Smooth muscle cell of the brain vasculature (primary cell): ENCODE measurements at places on chromosomes 4 and X.

- no peak for DNase-seq
Observed at GRCh38 chrX:137151403-137151802, 117.6 kb upstream of the GPR101 start.

- no peak for DNase-seq
Observed at GRCh38 chr4:22962295-22962694, 269.6 kb downstream of the GBA3 start.

DNA sequence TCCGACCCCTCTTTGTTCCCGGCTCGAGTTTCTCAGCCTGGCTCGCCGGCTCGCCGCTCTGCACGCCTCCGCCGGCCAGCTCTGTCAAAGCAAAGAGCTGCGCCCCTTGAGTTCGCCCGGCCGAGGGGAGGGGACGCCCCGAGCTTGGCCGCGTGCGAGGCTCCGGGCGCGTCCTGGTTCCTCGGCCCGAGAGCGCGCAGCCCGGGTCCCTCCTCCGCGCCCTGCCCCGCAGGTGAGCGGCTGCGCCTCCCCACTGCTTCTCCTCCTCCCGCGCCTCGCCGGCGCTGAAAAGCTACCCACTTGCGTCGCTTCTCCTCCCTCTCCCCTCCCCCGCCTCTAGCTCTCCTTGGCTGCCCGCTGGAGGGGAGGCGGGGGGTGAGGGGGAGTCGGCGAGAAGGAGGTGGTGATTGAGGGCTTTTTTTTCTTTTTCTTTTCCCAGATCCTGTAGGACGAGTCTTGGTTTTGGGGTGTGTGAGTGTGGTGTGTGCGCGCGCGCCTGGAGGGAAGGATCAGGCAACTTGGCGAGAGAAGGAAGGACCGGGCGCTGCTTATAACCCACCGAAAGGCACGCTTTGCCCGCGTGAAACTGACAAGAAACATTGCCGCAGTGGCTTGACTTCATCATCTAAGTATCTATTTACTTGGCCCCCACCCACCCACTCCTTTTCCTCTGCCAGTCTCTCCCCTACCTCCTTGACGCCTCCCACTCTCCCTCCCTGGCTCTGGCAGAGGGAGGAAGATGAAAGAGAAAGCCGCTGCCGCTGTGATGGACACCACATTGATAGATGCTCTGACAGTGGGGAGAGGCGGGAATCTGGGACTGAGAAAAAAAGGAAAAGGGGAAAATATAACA lies at the start of gene LEF1:
Gene LEF1 (minus strand): TSS at position 262 of the 853 bp plus-strand sequence. CDS start 1,165 bp downstream, outside the sequence.
- no peak for DNase-seq

DNA sequence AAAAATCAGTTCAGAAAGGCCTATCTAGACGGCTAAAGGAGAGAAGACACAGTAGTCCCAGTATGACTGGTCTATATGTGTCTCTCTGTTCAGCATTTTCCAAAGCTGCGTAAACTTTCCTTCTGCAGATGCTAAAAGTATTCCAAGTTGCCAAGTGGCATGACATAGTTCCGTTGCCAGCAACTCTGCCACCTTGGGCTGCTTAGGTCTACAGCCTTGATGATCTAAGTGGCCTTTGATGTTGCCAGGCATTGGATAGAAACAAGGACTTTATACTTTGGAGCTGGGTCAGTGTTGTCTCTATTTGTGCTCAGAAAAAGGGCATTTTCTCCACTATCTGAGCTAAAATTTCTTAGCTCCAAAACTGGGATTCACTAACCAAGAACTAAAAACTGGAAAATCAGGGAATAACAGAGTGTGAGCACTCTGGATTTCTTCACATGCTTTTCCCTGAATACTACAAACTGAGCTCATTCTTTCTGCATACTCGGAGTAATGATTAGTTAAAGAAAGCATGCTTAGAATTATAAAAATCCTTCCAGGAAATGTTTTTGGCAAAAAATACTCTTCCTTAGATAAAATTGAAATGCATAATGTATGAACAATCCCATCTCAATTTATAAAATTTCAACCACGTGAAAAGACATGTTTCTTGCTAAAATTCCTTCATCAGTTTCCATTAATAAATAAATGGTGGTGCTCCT lies 191.4 kb downstream of the ADAMTS3 start:
- no peak for DNase-seq

DNA sequence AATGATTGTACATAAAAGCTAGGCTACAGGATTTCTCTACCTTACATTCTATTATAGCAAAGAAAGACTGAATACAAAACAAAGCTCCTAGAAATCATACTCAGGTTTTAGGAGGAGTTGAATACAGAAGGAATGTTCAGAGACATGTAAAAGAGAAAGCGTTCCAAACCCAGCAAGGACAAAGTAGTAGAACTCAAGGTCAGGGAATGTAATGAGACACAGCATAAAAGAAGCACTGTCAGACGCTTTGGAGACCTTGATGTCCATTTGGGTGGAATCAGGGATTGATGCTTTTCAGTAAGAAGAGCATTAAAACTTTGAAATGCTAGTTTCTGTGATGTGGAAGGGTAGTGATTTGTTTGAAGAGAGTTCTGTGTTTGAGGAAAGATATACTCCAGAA lies 303.6 kb downstream of the PCDH7 start:
- no peak for DNase-seq

- no peak for DNase-seq
Observed at GRCh38 chr4:12703036-12703435, 781.1 kb downstream of the RAB28 start.

DNA sequence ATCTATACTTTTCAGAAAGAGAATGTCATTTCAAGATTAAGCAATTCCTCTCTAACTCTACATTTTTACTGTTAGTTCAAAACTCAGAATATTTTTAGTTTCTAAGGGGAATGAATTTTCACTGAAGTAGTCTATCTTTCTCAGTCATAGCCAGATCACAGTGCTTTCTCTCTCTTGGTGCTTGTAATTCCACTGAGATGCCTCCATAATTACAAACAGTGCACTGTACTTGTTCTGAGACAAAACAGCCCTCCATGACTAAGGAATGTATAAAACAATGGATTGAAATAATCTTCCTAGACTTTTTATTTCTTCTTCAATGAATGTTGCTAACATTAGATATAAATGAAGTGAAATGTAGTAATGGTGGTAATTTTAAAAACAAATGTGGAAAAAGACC lies 603.2 kb upstream of the FAM241A start:
- no peak for DNase-seq

DNA sequence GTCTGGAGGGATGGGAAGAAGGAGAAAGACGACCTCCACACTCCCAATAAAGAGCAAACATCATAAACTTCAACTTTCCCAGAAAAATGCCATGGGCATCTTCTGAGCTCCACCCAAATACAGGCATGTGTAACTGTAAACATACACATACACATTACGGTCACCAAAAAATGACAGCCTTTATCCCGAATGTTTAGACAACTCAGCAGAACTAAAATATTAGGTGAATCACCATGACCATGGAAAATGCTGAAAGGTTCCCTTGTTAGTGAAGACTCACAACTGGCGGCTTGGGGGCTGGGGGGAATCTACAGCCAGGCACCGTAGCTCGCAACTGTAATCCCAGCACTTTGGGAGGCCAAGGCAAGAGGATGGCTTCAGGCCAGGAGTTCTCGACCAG lies 33.0 kb downstream of the PRKX start:
- no peak for DNase-seq

- no peak for DNase-seq
Observed at GRCh38 chrX:64097891-64098290, 107.6 kb downstream of the AMER1 start.

DNA sequence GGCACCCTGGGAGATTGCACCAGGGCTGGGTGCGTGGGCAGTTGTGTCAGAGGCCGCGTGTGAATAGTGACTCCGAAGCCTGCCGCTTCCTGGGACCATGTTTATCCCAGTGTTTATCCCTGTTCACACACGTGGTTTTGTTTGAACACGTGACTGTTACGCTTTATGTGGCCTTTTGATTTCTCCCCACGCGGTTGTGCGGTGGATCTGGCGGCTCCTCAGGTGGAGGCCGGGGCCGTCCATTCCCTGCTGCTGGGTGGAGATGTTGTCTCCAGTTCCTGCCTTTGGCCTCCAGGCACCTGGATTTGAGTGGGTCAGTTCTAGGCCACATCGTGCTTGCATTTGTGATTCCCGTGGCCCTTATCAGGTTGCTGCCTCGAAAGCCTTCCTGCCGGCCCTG lies 35.1 kb downstream of the NELFA start:
- no peak for DNase-seq

- DNase-seq: no peak
Observed at GRCh38 chr4:142043509-142043908, 407.1 kb downstream of the IL15 start.

DNA sequence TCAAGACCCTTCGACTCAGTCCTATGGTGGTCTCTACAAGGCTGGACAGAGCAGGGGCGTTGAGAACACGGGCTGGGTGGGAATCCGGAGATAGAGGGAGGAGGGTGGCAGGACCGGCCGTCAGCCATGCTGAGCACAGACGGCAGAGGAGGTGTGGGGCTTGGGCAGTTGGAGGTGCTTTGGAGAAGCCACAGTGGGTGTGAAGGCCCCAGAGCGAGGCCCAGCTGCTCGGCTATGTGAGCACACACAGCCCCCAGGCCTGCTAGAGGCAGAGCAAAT lies 4.2 kb downstream of the PDE6B start:
- DNase-seq: no peak

DNA sequence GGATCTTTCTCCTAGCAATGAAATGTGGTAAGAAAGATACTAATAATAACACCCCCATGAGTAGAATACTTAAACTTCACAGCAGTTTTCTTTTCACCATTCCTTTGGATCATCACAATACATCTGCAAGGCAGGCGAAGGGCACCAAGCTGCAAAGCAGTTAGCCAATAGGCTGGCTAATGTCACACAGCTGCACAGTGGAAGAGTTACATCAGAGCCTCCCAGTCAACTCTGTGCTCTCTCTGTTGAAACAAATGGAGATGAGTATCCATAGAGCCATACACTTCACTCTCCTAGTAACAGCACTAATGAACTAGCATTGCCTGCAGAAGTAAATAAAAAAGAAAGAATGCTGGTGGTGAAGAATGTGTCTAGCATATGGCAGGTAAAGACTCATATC lies 139.0 kb downstream of the ATG4A start:
- DNase-seq: no peak

DNA sequence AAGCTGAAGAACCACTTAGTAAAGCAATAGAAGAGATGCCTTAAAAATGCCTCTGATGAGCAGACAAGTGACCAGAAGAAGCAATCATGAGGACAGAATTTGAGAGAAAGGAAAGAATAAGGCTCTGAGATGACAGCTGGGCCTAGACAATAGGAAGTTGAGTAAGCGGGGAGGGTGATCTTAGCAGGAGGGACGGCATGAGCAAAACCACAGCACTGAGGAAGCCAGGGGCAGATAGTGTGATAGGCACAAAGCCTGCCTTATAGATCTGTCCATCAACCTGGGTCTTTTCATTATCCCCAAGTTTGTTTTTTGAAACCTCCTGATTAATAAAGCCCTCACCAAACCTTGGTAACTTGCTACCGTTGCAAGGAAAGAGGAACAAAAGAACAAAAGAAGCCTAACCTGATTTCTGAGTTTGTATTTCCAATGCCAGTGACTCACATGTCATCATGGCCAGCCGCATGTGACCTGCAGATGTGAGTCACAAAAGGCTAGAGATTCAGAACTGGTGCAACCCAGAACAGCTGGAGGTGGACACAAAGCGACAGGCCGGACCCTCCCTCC lies 55.7 kb upstream of the PPARGC1A start:
- no peak for DNase-seq

DNA sequence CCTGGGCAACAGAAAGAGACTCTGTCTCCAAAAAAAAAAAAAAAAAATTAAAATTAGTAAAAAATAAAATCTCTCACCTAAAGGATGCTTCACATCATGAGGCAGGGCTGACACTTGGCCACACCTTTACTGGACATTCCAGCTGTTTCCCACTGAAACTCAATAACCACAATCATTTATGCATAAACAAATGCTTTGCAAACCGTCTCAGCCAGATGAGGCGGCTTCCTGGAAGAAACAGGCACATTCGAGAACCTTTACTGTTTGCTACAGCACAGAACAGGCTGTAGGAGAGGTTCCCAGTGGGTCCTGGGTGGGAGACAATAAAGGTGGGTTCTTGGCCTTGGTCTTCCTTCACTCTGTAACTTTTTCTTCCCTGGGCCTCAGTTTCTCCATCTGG lies 10.9 kb upstream of the TBC1D14 start:
- DNase-seq: no peak

DNA sequence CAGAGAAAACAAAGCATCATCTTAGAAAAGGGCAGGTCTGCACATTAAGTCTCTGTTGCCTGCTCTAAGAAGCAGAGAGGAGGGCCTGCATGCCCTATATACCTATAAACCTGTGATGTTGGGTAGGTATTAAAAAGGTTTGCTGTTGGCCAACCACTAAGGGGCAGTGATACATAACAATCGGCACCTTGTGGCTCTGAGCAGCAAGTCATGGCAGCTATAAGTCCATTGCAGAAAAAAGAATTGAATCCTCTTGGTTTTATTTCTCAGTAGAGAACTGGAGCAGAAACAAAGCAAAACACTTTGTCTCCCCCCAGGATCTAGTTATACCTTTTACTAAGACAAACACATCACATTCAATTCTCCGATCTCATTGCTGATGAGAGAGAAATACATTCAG lies 1364.4 kb downstream of the STIM2 start:
- DNase-seq: no peak

GRCh38 chr4:163744861-163745260 lies 250.4 kb downstream of the TMA16 start:
- no peak for DNase-seq
